ENCODE measurements at places on chromosomes 2 and 18.

DNA sequence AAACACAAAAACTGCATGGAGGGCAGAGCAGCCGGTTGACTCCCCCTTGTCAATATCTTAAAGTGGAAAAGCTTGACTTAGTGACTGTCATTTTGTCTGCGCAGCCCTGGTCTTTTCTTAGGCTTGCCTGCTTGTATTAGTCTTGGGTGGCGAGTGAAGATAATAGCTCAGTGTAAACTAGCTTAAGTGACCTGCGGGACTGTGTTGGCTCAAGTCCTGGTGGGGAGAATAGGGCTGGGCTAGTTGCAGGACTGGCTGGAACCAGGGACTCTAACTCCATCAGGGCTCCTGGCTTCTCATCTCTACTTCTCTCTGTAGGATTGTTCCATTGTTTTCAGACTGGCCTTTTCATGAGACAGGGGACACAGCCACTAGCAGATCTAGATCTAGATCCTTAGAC is 8.1 kb upstream of the ATG16L1 start:
- DNase-seq: no peak

GRCh38 chr2:205807758-205808157 is 125.5 kb downstream of the NRP2 start:
- no peak for DNase-seq

DNA sequence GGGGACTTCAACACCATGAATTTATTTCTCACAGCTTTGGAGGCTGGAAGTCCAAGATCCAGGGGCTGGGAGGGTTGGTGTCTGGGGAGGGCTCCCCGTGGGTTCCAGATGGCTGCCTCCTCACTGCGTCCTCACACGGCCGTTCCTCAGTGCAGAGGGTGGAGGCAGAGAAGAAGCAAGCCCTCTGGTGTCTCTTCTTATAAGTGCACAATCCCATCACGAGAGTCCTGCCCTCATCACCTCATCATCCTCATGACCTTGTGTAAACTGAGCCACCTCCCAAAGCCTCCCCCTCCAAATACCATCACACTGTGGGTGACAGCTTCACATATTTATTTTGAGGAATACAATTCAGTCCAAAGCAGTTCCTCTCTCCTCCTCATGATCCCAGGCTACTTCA is 26.3 kb downstream of the TMEM163 start:
- DNase-seq: no peak

DNA sequence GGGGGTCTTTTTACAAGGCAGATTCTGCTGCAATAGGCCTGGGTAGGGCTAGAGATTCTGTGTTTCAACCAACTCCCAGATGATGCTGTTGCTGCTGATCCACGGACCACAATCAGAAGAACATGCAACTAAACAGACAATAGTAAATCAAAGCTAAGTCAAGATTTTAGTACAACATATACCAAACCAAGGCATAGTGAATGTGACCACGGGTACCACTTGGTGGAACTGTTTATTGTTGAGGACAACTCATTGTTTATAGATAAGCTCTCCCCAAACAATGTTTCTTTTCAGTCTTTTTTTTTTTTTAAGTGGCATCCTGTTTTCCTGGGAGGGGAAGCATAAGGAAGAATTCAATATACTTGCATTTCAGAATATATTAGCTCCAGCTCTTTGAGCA is 36.0 kb upstream of the DARS1 start:
- no peak for DNase-seq

- DNase-seq: no peak
These were observed 119.5 kb downstream of the MTCL1 start for GRCh38 chr18:8824846-8825245.

- no peak for DNase-seq
These were observed 8.4 kb upstream of the PRKCE start for GRCh38 chr2:45643095-45643494.

DNA sequence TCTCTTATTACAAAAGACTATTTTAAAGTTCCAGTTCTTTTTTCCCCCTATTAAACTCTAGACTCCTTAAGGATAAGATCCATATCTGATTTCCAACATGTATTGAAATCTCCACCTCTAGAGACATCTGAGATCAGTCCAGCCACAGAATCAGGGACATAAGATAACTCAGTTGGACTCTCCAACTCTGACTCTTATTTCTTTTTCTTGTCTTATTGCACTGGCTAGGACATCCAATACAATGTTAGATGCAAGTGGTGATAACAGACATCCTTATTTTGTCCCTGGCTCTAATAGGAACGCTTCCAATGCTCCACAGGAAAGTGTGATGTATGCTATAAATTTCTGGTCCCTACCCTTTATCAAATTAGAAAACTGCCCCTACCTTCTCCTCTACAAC is 158.1 kb downstream of the TNS1 start:
- DNase-seq: no peak

All from activated naive CD4-positive, alpha-beta T cell treated with Interleukin-2 at 50 U/mL for 16 hours (primary cell).